ENCODE measurements at places on chromosomes 6 and 20.

GRCh38 chr6:12590901-12591300 is 125.7 kb upstream of the PHACTR1 start:
- DNase-seq = no peak

DNA sequence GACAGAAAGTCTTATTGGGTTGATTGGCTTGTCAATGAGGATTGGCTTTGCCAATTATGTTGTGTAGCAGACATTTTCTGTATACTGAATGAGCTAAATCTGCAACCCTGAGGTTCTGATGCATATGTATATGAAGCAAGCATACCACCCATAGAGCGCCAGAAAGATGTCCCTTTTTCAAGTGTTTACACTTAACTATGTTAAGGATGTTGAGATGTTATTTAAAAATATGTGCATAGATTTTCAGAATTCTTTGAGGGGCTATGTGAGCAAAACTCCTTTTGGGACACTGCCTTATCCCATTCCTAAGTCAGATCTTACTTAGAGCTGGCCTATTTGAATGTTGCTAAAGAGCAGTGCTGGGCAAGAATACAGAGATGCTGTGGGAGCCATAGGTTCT is 1.9 kb downstream of the AIG1 start:
- DNase-seq = no peak

- DNase-seq = no peak
These were observed 18.0 kb downstream of the KLHL31 start for GRCh38 chr6:53647462-53648094.

DNA sequence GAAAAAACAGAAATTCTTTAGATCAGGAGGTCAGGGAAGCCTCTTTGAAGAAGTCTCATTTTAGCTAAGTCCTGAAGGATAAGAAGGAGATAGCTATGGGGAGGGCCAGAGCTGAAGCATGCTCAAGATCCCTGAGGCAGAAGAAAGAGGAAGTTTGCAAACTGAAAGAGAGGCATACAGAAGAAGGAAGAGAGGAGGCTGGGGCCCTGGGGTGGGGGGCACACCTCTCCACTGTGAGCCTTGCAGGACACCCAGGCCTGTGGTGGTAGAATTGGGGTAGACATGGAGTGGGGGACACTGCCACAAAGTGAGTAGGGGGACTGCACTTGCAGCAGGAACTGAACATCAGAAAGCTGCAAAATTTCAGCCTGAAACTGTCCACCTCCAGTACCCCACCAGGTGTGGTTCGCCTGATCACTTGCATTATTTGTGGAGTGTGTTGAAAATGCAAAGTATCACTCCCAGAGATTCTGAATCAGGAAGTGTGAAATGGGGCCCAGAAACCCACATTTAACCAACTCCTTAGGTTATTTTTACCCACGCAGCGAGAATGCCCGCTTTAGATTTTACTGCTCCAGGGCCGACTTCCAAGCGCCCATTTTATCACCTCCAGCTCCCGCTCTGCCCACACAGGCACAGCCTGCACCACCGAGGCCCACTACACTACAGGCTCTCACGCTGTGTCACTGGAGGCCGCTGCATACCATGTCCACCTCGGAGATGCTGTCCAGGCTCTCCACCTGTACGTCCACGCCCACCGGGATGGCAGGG is 44.0 kb downstream of the GABRR2 start:
- DNase-seq = no peak

DNA sequence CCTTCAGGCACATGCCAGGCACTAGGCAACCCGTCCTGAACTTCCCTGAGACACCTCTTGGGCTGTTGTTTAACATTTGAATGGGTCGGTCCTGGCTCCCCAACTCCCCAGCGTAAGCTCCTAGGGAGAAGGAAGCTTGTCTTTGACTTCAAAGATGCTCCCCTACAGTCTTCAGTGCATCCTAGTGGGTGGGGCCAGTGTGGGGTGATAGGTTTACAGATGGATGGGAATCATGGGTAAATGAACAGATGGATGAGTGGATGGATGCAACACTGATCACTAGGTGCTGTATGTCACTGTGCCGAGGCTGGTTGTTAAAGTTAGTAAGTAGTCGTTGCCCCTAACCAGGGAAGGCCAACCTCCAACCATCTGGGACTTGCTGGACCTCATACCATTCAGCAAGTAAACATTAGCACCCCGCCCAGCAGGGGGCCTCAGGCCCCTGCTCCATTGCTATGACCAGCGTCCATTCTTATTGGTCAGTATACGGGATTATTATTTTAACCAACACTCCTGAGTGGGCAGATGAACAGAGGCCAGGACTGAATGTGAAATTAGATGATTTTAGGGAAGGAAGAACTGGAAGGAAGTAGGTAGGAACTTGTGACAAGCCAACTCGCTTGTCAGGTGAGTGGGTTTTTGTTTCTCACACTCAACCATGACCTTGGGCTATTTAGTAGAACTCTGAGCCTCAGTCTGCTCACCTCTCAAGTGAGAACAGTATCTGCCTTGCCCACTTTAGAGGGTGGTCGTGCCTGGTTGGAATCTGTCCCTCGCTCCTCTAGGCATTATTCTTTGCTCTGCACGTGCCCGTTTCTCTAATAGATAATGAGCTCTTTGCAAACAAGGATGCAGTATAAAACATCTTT is 82.9 kb upstream of the FOXP4 start:
- DNase-seq = no peak

DNA sequence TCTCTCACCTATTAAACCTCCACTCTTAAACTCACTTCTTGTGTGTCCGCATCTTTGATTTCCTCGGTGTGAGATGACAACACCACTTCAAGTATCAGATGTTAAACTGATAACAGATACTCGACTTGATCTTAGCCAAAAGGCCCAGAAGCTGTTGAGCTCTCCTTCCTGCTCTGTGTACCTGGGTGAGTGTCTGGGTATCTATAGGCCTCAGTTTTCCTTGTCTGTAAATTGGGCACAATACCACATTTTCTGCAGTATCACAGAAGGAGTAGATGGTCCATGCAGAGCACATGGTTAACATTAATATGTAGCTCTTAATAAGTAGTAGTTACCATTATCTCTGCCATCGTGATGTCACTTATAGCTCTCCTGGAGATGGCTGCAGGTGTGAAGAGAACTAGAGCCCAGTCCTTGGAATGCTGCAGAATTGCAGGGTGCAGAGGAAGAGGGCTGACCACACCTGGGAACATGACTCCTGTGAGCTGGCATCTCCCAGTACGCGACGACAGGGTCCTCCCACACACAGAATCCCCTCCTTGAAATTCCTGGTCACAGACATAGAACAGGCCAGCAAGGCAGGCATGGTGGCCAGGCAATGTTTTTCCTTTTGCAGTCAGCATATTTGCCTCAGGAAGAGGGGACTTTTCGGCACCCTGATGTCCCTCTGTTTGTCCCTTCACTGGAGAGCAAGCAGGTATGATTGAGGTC is 110.3 kb upstream of the SNX9 start:
- DNase-seq = no peak

DNA sequence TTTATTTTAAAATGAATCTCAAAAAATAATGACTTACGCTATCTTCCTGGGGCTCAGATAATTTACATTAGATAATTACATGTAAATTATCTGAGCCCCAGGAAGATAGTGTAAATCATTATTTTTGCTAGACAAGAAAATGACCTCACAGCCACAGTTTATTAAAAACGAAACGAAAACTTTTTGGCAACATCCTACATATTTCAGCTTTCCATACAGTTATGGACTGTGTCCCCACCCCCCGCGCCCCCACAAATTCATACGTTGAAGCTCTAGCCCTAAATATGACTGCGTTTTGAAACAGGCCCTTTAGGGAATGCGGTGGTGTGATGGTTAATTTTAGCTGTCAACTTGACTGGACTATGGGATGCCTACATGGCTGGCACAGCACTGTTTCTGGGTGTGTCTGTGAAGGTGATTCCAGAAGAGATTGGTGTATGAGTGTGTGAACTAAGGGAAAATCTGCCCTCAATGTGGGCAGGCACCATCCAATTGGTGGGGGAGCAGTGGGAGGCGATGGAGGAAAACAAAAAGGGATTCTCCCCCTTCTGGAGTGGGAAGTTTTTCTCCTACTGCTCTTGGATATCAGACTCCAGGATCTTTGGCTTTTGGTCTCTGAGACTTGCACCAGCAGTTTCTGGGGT is 52.6 kb downstream of the TRPC4AP start:
- no peak for DNase-seq

DNA sequence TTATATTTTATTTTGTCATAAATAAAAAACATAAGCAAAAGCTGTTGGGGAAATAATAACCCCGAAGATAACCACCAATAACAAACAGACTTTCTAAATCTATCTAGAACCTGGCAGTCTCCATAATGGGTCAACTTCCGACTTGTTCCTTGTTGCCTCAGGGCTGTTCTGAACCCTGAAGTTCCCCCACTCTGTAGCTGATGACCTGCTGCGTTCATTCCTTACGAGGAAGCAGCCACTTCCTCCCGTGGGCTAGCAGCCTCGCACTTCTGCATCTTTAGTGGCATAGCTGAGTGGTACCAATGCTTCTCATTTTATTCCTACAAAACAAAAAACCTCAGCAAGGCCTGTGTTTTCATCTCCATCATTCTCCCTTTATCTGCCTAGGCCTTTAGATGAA is 103.0 kb downstream of the PLEKHG1 start:
- DNase-seq = no peak

DNA sequence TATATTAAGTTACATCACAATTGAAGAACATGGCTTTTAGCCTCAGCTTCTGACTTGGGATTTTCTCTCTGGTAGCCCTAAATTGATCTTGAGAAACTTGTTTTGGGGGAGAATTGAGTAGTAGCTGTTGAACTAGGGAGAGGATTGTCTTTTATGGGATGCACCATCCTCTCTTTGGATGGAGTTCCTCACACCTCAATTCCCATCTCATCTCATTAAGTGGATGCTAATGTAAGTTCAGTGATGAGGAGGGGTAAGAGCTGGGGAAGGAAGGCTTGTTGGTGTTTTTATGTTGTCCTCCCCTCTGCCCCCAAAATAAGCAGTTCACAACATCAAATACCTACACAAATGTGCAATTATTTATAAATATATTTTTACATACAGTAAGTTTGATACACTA is 4.0 kb downstream of the GJA1 start:
- DNase-seq = no peak

- DNase-seq = no peak
These were observed 729.4 kb downstream of the HACE1 start for GRCh38 chr6:104130343-104130742.

DNA sequence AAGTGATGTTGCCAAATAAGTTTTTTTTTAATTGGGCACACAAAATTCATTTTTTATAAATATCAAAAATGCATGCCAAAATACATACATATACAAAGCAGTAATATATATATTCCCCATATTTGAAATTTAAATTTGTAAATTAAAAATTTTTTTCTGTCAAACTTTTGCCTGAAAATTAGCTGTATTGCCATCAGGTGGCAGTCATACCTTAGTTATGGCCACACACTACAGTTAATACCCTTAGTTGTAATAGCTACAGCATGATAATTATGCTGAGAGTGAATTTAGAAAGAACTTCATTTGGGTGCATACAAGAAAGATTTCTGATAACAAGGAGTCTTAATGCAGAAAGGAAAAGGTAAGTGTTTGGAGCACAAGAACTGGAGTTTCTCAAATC is 46.2 kb upstream of the SDHAF4 start:
- DNase-seq = peak; percentile 2

DNA sequence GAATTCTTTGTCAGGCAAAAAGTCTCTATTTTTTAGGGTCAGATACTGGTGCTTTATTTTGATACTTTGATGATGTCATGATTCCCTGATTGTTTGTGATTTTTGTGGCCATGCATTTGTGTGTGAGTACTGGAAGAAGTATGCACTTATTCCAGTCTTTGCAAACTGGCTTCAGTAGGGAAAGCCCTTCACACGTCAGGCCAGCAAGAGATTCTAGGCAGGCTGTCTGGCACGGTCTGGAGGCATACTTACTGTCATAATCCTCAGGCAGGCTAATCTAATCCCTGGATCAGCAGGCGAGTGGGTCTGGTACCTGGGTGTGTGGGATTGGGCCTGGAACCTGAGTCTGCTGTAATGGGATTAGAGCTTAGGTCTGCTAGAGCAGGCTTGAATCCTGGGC is 391.8 kb upstream of the MMS22L start:
- no peak for DNase-seq

- no peak for DNase-seq
These were observed 72.7 kb downstream of the LY86 start for GRCh38 chr6:6661191-6661590.

GRCh38 chr6:3329393-3330051 is 70.8 kb downstream of the PSMG4 start:
- no peak for DNase-seq

GRCh38 chr6:157139054-157139708 is 184.1 kb downstream of the TMEM242 start:
- no peak for DNase-seq

GRCh38 chr6:41551086-41551700 is 5.0 kb downstream of the FOXP4 start:
- DNase-seq = no peak

DNA sequence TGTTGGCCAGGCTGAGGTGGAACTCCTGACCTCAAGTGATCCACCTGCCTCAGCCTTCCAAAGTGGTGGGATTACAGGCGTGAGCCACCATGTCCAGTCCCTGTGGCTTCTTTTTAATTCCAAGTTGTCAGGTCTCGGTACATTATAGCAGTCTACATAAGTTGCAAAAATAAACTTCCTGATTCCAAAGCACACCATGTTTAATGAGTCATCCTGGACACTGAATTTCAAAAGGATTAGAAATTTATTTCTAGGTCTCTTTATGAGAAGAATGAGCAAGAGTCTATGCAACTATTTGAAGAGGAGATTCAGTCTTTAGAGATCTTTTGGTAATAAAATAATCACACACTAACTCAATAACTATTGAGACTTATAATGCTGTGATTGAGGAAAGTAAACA is 63.9 kb upstream of the MCHR2 start:
- DNase-seq = no peak
